ENCODE measurements at places on chromosomes 2 and 18. TPM values are rescaled to one million over a fixed set of nuclear protein-coding genes. Genes with fewer than 3 reads are reported as not detected.

Gene ATOH8
- 29.1 TPM for total RNA-seq

Gene FOXD4L1
- total RNA-seq = not detected

Gene TRIM43
- total RNA-seq = not detected

Gene LRATD1
- total RNA-seq = 2.5 TPM

Gene ABCG5
- total RNA-seq = not detected

Gene C2orf80
- total RNA-seq = not detected

Gene SERPINB13
- not detected for total RNA-seq

Gene ABCG8
- 0.32 TPM for total RNA-seq

Gene ARHGEF33
- total RNA-seq = 0.62 TPM

Gene CCNT2
- total RNA-seq = 16.5 TPM

Gene CHST9
- 8.3 TPM for total RNA-seq

Gene SERPINB12
- total RNA-seq = not detected

GRCh38 chr2:1591978-1592907 is 152.1 kb downstream of the PXDN start:
- peak; percentile 88 for DNase-seq

- no peak for DNase-seq
These were observed 59.0 kb upstream of the KLHL14 start for GRCh38 chr18:32831781-32832180.

DNA sequence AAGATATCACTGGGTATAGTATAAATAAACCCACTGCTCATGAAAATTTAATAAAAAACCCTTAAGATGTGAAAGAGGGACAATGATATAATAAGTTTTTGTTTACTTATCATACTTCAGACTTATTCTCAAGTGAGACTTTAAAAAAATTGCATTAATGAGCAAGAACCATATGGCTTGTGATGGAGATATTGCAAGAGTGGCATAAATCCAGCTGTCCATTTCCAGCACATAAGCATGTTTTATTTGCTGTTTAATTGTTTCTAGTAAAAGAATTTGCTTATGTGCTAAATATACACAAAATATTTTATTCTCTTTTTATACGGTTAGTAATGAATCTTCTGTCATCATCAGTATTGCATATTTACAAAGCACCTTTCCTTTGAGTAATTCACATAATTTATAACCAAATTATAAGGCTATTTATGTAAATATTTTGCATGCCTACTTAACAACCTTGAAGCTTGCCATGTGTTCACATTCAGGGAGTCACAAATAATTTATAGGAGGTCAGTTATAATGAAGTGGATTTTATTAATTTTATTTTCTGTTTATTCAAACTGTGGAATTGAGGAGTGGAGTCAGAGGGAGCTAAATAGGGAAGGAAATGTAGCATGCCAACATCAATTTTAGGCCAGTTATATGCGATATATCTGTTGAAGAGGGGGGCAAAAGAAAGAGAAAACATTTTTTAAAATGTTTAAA is 318.5 kb upstream of the CWC22 start:
- DNase-seq = no peak

GRCh38 chr2:85750587-85751575 is 2.9 kb upstream of the ATOH8 start:
- no peak for DNase-seq

DNA sequence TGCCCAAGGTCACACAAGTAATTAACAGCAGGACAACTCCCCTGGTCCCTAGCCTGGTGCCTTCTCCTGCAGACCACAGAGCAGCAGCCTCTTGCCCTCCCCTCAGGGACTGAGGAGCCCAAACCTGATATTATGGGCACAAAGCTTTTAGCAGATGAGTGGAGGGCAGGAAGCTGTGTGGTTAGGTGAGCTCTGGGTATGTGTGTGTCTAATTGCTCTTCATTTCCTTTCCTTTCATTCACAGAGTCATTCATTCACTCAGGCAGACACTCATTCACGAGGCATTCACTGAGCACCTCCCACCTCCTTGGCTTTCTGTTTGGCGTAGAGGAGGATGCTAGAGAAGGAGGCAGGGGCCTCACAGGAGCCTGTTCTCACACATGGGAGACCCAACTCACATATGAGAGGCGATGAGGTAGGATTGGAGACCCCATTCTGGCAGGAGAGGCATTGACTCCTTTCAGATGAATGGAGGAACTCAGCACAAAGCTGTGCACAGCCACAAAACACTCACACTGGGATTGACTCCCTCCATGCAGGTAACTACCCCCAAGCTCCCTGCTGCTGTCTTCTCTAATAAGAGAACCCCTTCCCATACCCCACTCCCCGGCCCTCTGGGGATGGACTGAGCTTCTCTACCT is 306.8 kb upstream of the SKOR2 start:
- no peak for DNase-seq

- no peak for DNase-seq
These were observed 27.6 kb downstream of the FEZ2 start for GRCh38 chr2:36570416-36570815.

GRCh38 chr2:8525582-8526402 is 156.1 kb upstream of the ID2 start:
- peak; percentile 91 for DNase-seq

- DNase-seq = no peak
These were observed 192.2 kb downstream of the TCF4 start for GRCh38 chr18:55395799-55396198.

GRCh38 chr2:111239107-111239506 is 118.4 kb downstream of the BCL2L11 start:
- no peak for DNase-seq

DNA sequence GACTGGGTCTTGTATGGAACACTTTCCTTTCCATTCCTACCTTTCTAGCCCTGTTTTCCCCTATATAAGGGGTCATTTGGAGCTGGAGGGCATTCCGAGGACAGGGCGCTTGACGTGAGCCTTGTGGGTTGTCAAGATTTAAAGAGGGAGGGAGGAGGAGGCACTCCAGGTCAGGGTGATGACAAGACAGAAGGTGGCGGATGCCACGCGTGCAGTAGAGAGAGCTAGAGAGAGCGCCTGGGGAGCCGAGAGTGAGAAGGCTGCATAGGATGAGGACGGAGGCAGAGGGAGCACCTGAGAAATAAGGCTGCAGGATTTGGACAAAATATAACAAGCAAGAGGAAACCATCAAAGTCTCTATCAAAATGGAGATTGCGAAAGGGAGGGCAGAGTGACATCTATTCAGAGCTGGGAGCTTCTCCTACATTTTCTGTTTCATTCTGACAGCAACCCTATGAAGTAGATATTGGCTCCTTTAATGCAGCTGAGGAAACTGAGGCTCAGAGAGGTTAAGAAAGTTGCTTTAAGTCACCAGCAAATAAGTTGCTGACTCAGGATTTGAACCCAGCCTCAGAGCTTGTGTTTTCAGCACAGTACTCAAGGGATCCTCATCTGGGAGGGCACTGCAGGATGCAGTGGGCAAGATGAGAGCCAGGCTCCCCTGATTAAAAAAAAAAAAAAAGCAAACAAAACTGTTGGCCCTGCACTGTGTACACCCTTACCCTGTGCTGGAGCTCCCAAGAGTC is 124.2 kb downstream of the MRO start:
- no peak for DNase-seq

GRCh38 chr18:11002796-11003195 is 146.6 kb downstream of the PIEZO2 start:
- DNase-seq = no peak

DNA sequence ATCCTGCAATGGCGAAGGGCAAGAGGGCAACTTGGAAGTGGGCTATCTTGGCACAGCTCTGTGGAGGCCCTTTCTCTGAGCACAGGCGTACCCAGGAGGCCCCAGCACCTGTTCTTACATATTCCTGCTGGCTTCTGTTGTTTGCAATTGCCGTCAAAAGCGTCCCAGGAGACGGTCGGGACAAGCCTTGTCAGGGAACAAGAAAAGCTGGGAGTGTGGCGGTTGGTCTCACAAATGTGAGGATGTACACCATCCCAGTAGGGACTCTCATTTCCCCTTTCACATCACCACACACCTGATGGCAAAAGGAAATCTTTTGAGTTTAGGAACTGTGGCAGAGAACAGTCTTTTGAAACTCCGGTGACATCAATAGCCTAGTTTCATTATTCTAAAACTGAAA is 94.7 kb upstream of the EFEMP1 start:
- DNase-seq = no peak

DNA sequence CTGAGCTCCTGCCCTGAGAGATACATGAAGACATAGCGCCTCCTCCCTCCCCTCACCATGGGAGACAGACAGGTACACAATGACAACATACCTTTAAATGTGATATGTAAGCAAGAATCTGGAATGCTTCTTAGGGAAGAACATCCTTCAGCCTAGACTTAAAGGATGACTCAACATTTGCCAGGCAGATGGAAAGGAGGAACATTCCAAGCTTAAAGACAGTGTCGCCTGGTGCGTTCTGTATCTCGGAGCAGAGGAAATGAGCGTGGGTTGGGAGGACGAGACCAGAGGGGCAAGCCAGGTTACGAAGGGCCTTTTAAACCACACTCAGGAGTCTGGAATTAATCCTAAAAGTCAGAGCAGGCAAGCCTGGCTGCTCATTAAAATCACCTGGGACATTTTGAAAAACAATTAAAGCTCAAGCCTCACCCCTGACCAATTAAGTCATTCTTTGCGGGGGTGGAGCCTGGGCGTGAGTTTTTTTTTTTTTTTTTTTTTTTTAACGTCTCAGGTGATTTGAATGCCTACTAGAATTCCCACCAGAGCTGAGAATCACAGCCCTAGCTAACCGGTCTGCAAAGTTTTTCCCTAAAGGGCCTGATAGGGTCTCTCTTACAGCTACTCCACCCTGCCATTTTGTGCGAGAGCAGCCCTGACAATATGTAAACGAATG is 131.2 kb upstream of the SEC11C start:
- no peak for DNase-seq

- no peak for DNase-seq
These were observed 814.5 kb upstream of the RAB6C start for GRCh38 chr2:129165006-129165405.

GRCh38 chr2:149561309-149561926 is 26.2 kb downstream of the MMADHC start:
- no peak for DNase-seq

Measured in Right ventricle myocardium inferior (tissue), 1 donor.